ENCODE measurements at places on chromosomes 7 and 10.

- DNase-seq: no peak
Measured at GRCh38 chr7:75988568-75989499, 5.6 kb downstream of the TMEM120A start.

GRCh38 chr10:88138319-88138848 lies 275.0 kb downstream of the PTEN start:
- DNase-seq: no peak

- DNase-seq: no peak
Measured at GRCh38 chr7:101294039-101294831, 27.4 kb downstream of the IFT22 start.

DNA sequence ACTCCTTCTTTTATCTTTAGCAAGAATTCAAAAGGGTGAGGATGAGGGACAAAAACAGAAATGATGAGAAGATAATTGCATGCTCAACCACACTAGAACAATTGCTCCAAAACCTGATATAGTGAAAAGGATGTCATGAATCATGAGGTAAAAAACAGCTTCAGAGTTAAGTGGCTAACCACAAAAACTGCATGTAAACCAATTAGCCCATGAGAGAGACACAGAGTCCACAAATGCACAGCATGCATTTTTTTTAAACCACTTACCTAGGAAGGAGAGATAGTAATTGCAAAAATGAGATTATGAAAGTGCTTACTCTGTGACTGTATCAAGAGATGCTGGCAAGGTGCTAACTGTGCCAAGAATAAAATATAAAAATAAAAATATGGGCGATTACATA lies 132.9 kb downstream of the MBL2 start:
- DNase-seq: no peak

- DNase-seq: no peak
Measured at GRCh38 chr7:157439761-157440160, 103.0 kb downstream of the DNAJB6 start.

DNA sequence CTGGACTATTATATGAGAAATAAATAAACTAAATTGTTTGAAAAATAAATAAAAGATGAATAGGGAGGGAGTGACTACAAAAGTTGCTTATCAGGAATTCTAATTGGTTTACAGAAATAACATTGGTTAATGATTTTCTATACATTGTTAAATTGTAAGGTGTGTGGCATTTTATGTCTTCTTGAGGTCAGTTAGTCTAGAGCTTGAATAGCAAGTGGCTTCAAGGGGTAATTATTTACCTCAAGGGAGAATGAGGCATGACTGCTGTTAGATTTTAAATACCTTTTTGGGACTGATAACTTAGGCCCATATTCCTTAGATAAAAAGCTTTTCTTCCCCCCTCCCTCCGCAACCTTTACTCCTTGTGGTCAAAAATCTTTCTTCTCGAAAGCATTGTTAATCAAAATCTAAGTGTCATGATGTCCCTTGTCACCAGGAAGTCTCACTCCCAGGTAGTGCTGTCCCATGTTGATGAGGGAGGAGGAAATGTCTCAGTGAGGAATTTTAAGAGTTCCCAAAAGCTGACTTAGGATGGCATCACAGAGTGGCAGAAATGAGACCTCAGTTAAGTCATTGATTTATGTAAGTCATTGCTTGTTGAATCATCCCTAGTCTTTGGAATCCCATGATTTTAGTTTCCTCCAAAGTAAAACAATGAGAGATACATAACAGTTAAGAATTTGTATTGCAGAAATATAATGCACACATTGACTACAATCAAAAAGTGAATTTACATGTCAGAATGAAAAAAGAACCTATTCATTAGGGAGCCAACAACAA lies 71.5 kb downstream of the MAPK8 start:
- no peak for DNase-seq

DNA sequence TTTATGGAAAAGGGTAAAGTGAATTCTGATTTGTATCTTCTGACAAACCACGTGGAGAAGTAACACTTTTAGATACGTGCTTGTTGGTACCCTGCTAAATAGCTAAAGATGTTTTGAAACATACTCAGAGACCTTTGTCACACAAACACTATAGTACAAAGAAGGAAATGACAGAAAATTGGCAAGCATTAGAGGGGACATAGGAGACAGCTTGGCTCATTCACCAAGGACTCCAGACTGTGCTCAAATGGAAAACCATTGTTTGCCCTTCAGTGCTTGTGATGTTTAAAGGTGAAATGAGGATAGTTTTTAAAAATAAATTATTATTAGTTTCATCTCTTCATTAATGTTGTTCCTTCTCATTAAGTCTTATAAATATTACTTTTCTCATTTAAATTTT lies 34.0 kb upstream of the CD36 start:
- no peak for DNase-seq

DNA sequence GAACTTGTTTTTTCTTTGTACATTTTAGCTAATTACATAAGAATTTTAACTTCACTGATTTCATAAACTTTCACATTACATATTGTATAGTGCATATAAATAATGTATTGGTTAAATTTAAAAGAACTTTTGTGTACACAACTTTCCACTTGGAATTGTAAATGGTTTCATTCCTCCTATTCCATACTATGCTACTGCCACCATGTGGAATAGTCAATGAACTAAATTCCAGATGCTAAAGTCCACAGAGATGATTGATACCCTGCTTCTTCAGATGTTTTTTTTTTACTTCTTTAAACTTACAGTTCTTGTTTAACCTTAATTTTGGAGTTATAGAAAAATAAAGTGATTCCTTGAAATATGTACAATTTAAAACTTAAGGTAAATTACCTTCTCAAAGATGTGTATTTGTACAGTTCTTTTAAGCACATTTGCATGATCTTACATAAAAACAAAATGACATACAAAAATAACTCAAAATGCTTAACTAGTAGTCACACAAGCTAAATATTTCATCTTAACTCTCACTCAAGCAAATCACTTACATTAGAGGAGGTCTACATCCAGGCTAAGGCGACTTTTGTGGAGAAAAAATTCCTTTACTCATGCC lies 247.6 kb upstream of the HGF start:
- no peak for DNase-seq

Measured in stimulated activated CD4-positive, alpha-beta T cell treated with anti-CD3 and anti-CD28 coated beads, Interleukin-1b, Interleukin-23, amount 100 ng/mL, for 1 hour (primary cell).